ENCODE measurements at places on chromosomes 13 and 19.

- DNase-seq = peak; percentile 48
These were observed 654 bp downstream of the ZNF579 start for GRCh38 chr19:55579766-55580621.

DNA sequence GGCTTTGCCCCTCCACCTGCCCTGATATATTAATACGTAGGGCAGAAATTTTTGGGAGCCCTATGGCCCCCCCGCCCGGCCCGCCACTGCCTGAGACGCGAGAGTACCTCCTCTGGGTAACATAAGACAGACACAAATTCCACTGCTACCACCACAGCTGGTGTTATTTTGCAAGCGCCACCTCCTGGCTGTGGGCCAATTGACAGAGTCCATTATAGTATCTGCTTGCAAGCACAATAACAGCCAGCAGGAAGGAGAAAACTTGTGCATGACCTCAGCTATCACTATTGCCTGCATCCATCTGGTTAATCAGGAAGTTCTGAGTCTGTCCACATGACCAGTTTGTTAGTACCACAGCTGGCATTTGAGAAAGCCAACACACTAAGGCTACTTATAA, 25.3 kb upstream of the OR10H2 start:
- DNase-seq = peak; percentile 43

DNA sequence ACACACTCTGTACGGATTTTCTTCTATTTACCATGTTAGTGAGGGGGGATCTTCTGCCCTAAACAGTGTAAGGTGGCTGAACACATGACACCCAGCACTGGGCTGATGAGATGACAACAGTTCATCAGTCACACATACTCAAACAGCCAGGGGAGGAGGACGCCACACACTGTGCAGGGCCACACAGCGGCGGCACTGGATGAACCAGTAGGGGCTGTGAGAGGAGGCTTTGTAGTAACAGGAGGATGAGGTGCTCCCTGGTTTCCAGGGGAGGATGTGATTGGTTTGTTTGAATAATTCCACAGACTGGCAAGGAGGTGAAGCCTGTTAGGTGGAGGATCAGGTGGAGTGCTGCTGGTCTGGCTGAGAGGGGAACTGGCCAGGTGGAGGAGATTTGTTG, 16.3 kb upstream of the GTF3A start:
- DNase-seq = no peak

DNA sequence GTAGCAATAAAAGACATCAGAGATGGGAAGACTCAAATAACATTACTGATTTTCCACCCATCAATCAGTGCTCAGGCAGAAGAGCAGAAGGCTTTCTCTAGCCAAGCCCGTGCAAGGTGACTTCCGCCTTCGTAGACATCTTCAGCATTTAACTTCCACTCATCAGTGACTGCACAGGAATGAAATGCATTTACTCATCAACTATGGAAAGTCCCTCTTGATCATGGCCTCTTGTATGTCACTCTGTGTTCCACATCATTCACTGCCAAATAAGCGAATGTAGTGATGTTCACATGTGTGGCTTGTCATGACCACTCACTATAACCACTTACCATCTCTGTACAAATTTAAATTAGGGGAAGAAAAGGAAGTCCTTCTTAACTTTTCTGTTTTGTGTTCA, 49.4 kb downstream of the SACS start:
- DNase-seq = peak; percentile 34

- DNase-seq = peak; percentile 16
These were observed 8.1 kb upstream of the ADGRE2 start for GRCh38 chr19:14786421-14786851.

- DNase-seq = no peak
These were observed 8.8 kb downstream of the ATP4B start for GRCh38 chr13:113649212-113649611.

- DNase-seq = no peak
These were observed 289.2 kb upstream of the KLF12 start for GRCh38 chr13:74423434-74423833.

DNA sequence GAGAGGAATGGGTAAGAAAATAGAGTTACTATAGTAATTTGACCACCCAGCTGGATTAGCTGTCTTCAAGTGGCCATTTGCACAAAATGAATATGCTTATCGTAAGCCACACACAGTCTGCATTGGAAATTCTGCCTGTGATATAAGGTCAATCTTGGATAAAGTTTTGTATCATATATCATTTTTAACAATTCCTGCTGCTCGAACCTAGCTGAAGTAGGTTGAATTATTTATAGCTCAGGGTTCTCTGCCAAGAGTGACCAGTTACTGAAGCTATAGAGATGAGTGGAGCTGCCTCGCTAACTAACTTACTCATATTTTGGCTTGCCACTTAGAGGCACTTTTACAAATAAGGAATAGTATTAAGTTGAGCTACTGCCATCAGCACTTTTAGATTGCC, 220.9 kb downstream of the RGCC start:
- DNase-seq = no peak

DNA sequence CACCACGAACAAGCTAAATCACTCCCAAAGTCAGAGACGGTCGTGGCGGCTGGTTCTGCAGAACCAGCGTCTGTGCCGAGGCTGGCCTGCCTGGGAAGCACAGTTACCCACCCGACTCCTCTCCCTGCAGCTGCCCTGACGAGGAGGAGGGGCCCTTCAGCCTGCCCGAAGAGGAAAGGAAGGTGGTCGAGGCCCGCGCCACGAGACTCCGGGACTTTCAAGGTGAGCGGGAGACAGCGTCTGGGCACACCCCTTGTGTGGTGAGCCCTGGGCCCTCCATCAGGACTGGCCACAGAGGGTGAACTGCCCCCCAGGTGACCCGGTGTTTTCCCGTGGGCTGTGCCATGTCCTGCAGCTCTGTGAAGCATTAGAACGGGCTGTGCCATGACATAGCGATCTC, 29.1 kb downstream of the PEX11G start:
- no peak for DNase-seq

DNA sequence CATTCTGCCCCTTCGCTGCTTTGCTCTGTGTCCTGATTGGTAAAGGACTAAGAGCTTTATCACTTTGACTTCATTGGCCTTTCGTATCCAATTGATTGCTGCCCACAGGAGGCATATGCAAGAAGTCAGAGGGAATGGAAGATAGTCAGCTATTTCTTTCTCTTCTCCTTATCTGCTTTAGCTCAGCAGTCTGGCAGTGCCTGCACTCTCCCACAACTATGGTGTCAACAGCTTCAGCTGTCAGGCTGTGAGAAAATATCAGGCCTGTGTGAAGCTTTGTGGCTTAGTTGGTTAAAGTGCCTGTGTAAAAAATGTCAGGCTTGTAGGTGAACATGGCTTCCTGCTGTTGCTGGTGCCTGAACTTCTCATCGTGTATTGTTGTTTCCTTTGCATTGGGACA, 243.0 kb downstream of the PCDH17 start:
- DNase-seq = no peak

- no peak for DNase-seq
These were observed 69.1 kb upstream of the POSTN start for GRCh38 chr13:37667702-37668101.

GRCh38 chr13:76516013-76516412, 370.2 kb downstream of the KCTD12 start:
- DNase-seq = peak; percentile 91

DNA sequence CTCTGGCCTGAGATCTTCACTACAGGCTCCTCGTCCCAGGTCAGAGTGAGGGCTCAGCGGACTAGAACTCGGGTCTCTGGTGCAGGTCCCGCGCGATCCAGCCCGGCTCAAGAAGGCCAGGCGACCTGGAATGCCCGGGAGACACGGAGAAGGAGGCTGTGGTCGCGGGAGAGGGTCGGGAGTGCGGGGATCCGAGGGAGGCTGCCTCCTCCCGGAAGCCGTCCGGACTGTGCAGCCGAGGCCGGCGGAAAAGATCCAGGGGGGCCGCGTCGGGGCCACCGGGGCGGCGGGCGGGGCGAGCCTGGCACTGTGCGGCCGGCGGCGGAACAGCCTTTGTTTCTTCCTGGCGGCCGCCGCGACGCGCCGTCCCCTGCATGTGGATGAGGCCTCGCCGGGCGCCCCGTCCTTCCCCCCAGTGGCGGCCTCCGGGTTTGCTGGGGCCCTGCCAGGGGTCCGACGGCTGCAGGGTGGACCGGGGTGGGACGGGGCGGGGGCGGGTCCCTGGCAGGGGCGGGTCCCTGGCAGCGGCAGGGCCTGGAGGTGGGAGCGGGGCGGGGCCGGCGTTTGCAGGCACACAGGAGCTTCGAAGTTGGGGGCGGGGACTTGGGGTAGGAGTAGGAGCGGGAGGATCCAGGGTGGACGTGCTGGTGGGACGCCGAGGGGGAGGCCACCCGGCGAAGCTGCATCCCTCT, 1.0 kb upstream of the SLC7A10 start:
- DNase-seq = peak; percentile 30

GRCh38 chr19:48249502-48250014, 6.2 kb downstream of the CARD8 start:
- no peak for DNase-seq

GRCh38 chr19:46118136-46118535, 6.4 kb downstream of the IGFL3 start:
- no peak for DNase-seq

GRCh38 chr19:38933544-38933943, 2.8 kb downstream of the MRPS12 start:
- DNase-seq = no peak

GRCh38 chr13:54347531-54347930, 1318.9 kb downstream of the OLFM4 start:
- DNase-seq = no peak

GRCh38 chr19:48210005-48210404, 39.5 kb downstream of the ZSWIM9 start:
- no peak for DNase-seq

GRCh38 chr19:533364-534058, 2.0 kb downstream of the CDC34 start:
- no peak for DNase-seq

- no peak for DNase-seq
These were observed 89.6 kb upstream of the RXFP2 start for GRCh38 chr13:31649766-31650165.

GRCh38 chr19:35303357-35303915, 11.5 kb downstream of the MAG start:
- no peak for DNase-seq

DNA sequence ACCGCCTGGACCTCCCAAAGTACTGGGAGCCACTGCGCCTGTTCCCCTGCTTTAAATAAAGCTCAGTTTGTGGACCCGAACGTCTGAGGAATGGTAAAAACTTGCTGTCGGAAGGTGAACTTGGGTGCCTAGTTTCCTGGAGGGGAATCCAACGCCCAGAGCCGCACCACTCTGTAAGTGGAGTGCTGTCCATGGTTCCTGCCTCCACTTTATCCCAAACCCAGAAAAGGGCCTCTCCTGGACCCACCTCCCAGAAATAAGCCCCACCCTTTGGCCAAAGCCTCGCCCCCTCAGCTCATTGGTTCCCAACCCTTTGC, 2.3 kb downstream of the ANO8 start:
- no peak for DNase-seq

DNA sequence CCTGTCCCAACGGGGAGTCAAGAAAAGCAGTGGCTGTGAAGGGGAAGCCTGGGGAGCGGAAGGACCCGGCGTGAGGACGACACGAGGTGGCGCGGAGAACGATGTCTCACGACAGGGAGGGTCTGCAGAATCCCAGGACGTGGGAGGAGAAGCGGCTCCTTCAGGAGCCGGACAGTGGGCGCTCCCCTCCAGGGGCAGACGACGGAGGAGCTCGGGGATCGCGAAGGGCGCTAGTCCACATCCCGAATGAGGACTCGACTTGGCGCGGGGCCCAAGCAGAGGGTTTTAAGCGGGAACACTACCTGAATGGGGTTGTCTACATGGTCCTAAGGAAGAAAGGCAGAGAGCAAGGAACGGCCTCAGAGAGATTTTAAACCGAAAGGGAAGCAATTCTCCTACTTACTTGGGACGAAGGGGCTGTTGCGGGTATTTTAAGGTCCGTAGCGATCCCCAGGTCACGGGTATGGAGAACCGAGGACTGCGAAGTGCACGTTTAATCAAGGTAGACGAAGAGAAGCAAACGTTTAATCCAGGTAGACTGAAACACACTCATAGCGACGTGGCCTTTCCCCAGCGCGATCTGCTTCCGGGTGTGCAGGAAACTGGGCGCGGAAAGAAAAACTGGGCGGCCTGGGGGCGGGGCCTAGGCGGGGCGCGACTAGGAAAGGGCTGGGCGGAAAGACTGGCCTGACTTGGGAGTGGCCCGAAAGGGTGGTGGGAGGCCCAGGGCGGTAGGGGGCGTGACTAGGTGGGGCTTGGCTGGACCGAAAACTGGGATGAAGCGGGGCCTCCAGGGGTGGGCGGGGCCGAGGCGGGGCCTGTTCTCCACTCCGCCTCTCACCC, at the start of gene ZNF841:
ZNF841 (minus strand) TSS at position 594 of the 843 bp plus-strand sequence. CDS start 10,964 bp downstream, outside the sequence.
- peak; percentile 96 for DNase-seq

GRCh38 chr19:18610556-18611326, 1.9 kb upstream of the TMEM59L start:
- DNase-seq = no peak

GRCh38 chr13:97221466-97221865, 667 bp upstream of the MBNL2 start:
- DNase-seq = no peak

DNA sequence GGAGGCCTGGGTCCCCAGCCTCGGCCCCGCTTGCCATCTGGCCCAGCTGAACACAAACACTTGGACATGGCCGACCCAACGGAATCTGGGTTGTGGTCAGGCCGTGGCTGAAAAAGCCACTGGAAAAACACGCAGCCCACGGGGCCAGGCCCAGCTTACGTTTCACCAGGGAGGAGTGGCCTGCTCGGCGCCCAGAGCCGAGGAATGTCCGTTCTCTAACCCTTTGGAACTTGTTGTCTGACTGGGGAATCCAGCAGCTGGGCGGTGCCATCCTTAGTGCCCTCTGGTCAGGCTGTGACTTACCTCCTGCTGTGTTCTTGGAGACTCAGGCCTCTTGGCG, 13.8 kb downstream of the CILP2 start:
- no peak for DNase-seq

- no peak for DNase-seq
These were observed 8.3 kb downstream of the GNA11 start for GRCh38 chr19:3102239-3103140.

DNA sequence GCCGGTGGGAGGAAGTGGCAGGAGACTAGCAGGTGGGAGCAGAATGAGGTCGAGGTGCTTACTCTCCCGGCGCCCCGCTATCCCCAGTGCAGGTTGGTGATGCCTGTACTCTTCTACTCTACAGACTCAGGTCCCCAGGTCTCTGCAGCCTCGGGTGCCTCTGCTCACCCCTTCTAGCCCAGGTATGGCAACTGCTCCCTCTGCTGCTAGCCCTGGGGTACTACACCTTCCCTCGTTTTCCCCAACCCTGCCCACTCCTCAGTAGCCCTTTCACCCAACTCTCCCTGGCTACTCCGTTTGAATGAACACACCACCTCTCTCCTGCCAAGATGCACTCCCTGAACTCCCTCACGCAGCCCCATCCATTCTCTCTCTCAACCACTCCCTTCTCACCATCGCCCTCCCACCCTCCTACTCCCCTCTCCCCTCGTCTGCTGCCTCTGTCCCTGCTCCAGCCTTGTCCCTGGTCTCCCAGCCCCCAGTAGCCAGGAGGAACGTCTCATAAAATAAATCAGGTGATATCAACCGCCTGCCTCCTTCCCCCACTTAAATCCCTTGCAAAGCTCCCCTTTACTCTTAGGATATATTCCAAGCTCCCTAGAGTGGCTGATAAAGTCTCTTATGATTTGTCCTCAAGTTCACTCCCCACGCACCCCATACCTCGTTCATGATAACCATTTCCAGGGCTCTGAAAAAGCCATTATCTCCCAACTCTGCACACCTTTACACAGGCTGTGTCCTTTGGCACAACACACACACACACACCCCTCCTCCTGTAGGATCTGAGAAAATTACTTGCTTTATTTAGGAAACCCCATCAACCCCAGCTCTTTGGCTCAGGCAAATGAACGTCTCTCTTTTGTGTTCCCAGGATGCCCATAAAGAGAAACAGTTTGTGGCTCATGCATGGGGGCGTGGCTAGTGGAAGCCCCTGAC, 8.2 kb upstream of the MEIS3 start:
- peak; percentile 71 for DNase-seq

- no peak for DNase-seq
These were observed 686.7 kb downstream of the DIAPH3 start for GRCh38 chr13:59477011-59477410.

Data from foreskin fibroblast (primary cell).